ENCODE measurements at places on chromosomes 7 and 10.

DNA sequence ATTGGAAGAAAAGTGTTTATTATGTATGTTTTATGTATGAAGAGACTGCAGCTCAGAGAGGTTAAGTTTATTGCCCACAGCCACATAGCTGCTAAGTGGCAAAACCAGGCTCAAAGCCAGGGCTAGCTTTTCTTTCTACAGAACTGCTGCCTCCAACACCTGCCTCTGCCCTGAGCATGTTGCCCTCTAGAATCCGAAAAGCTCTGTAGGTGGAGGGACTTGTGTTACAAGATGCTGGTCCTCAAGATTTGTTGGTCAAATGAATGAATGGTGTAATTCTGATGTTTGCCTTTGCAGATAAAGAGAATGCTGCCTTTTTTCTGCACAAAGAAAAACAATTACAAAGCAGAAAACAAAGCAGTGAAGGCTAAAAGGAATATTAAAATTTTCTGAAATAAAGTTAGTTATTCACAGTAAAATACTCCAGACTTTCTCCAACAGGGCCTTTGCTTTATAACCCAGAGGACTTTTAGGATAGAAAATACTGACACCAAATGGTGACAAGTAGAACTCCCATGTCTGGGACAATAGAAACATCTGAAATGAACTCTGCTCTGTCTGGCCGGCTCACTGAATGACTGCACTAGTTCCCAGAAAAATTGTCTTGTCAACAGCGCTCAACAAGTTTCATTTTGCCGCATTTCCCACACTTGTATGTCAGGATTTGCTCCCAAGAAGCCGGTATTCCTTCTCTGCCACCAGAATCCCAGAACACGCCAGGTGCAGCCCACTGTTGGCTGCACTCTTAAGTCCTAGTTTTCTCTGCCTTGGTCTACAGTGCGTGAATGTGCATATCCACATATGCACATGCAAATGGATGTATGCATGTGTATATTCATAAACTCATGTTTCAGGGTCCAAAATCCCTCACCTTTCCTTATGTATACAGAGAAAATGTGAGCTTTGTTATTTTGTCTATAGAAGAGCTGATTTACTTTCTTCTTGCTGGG lies 11.0 kb upstream of the DNTT start:
- peak; percentile 54 for DNase-seq

- DNase-seq = no peak
Measured at GRCh38 chr10:14697281-14697680, 77.4 kb downstream of the FAM107B start.

DNA sequence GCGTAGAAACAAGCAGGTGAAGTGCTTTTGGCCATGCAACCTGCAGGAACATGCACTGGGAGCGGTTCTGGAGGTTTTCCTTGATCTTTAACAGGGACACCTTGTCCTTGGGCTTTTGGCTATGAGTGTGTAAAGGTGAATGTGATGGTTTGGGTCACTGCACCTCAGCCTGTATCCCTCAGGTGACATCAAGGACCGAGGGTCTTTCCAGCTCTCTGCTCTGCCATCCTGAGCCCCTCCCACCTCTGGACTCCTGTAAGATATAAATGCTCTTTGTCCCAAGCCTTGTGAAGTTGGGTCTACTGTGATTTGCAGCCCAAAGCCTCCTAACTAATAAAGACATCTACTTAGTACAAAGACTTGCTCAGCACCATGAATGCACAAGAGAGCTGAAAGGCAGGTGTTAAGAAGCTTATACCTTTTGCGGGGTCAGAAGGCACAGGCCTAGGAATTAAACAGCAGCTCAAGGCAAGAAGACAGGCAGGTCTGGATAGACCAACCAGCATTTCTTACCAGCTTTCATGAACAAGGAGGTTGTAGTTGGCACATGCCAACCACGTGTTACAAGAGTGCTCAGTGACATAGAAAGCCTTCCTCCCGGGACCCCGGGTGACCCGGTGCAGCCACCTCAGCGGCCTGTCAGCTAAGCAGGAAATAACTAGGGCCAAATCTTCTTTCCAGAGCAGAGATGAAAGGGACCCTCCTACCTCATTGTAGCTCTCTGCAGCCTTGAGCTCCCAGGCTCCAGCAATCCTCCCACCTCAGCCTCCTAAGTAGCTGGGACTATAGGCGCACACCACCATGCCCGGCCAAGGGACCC lies 89.9 kb downstream of the CARD11 start:
- DNase-seq = no peak

DNA sequence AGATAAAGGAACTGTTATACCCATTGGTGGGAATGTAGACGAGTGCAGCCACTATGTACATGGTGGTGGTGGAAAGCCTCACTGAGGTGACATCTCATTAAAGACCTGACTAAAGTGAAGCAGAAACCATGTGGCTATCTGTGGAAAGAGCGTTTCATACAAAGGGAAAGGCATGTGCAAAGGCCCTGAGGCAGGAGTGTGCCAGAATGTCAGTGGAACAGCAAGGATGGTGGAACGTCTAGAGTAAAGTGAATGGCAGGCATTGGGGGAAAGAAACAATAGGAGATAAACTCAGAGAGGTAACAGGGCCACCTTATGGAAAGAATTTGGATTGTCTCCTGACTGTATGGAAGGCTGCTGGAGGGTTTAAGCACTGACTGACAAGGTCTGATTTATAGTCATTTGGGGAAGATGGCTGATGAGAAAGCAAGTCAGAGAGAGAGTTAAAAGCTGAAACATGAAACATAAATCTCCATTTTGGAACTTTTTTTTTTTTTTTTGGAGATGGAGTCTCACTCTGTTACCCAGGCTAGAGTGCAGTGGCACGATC lies 245.7 kb downstream of the STK31 start:
- DNase-seq = no peak

- no peak for DNase-seq
Measured at GRCh38 chr10:28387140-28387539, 84.3 kb upstream of the MPP7 start.

- DNase-seq = no peak
Measured at GRCh38 chr7:16353226-16353625, 68.1 kb downstream of the CRPPA start.

Data from muscle of arm (tissue), 14 donors.